HCT116 (cell line): ENCODE measurements at places on chromosomes 4 and X.

DNA sequence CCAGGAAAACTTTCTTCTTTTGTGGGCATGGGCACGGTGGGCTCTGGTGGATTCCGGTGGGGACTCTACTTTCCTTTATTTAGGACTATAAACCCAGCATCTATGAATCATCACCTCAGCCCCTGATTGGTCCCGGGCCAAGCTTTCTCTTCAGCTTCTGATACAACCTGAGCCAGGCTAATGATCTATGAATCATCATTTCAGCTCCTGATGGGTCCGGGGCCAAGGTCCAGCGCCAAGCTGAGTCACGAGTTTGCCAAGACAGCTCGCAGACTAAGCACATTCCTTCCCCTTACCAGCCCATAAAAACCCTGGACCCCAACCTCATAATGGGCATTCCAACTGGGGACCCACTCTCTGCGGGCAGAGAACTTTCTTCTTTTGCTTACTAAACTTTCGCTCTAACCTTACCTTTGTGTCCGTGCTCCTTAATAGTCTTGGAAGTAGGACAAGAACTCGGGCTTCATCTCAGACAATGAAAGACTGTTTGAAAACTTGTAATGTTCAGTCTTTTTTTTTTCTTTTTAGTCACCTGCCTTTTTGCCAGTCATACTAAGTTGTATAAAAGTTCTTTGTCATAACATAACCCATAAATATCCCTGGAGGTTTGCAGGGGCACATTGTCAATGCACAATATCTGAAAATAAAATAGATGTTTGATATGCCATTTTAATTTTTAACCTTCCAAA is 904.9 kb upstream of the EPHA5 start:
- DNase-seq: no peak
- no peak overlapping the region for H3K27ac ChIP-seq
- no peaks in the 10 kb centered on the region for H3K4me1 ChIP-seq
- no peaks in the 10 kb centered on the region for H3K36me3 ChIP-seq

DNA sequence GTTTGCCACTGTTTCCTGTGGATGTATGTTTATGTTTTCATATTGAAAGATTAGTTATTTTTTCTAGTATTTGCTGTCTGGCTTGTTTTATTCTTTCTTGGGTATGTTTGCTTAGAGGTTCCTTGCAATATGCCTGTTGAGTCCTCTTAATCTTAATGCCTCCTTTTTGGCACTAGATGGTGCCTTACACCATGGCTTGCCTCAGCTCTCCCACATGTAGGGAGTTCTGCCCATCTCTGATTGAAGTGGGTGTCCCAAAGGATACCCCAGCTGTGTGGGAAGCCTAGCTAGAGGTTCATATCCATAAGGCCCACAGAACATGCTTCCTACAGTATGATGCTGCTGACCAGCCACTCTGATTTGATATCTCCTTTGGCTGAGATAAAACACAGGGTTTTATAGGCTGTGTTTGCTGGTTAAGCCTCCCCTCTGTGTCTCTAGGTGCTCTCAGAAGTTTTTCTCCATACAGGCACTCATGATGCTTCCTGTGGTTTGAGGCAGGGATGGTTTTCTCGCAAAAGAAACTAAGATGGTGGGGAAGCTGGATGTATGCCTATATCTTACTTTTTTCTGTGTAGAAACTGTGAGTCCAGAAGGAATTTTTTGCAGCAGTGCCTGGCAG is 162.4 kb downstream of the ASB9 start:
- no peak overlapping the region for H3K27ac ChIP-seq
- H3K27me3 ChIP-seq: no peaks in the 10 kb centered on the region
- no peak overlapping the region for H3K4me3 ChIP-seq
- no peak for DNase-seq

GRCh38 chr4:64581422-64581821 is 172.2 kb upstream of the TECRL start:
- H3K4me3 ChIP-seq: no peak overlapping the region
- no peak for DNase-seq
- no peaks in the 10 kb centered on the region for H3K36me3 ChIP-seq
- no peak overlapping the region for H3K27ac ChIP-seq
- H3K27me3 ChIP-seq: no peaks in the 10 kb centered on the region

GRCh38 chr4:176499518-176499917 is 179.8 kb downstream of the SPCS3 start:
- no peaks in the 10 kb centered on the region for H3K27me3 ChIP-seq
- no peak overlapping the region for H3K27ac ChIP-seq
- no peak overlapping the region for H3K4me3 ChIP-seq
- no peaks in the 10 kb centered on the region for H3K36me3 ChIP-seq
- DNase-seq: no peak

DNA sequence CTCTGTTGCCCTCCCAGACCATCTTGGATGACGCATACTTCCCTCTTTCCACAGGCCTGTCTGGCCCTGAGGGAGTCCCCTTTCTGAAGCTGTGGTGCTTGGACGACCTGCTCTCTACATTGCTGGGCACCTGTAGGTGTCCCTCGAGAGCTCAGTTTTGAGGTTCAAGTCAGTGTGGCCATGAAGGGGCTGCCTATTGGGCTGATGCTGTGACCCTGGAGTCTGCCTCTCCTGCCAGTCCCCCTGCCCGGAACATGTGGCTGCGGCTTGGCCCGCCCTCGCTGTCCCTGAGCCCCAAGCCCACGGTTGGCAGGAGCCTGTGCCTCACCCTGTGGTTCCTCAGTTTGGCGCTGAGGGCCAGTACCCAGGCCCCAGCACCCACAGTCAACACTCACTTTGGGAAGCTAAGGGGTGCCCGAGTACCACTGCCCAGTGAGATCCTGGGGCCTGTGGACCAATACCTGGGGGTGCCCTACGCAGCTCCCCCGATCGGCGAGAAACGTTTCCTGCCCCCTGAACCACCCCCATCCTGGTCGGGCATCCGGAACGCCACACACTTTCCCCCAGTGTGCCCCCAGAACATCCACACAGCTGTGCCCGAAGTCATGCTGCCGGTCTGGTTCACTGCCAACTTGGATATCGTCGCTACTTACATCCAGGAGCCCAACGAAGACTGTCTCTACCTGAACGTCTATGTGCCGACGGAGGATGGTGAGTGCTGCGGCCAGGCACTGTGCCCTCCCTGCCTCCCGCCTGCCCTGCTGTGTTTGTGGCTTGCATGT is 3.0 kb downstream of the NLGN3 start:
- no peak for DNase-seq
- H3K4me1 ChIP-seq: peaks cover 4% of the 10 kb centered on the region; the same call in 1 of the 2 replicates
- no peaks in the 10 kb centered on the region; the same call in 1 of the 2 replicates for H3K36me3 ChIP-seq
- H3K27me3 ChIP-seq: no peaks in the 10 kb centered on the region

GRCh38 chr4:77593101-77593500 is 12.5 kb upstream of the CXCL13 start:
- DNase-seq: no peak
- H3K4me3 ChIP-seq: no peak overlapping the region
- H3K27me3 ChIP-seq: 0 out of 2 replicates have a peak, but pooled peaks cover 4% of the 10 kb centered on the region
- H3K36me3 ChIP-seq: no peaks in the 10 kb centered on the region
- no peak overlapping the region for H3K27ac ChIP-seq

- no peak overlapping the region for H3K4me3 ChIP-seq
- peak; percentile 27 for DNase-seq
- H3K36me3 ChIP-seq: no peaks in the 10 kb centered on the region
- no peak overlapping the region for H3K27ac ChIP-seq
Observed at GRCh38 chr4:94304365-94304971, 38.2 kb downstream of the HPGDS start.

DNA sequence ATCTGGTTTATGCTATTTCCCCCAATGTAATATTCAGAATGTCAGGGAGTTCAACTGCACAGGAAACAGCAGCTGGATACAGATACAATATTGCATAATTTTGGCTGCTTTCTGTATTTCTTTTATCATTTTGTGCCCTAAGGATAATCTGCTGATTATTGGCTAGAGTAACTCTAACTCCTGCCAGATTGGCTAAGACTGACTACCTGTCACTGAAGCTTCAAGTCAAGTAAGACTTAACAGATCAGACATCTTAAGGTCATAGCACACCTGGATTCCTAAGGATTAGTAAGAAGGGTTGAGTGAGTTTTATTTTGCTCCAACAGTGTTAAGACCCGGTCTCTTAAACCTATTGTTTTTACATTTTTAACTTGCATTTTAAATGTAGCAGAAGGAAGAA is 136.8 kb downstream of the KLF8 start:
- no peak overlapping the region for H3K27ac ChIP-seq
- H3K36me3 ChIP-seq: no peaks in the 10 kb centered on the region
- H3K4me1 ChIP-seq: no peaks in the 10 kb centered on the region
- H3K27me3 ChIP-seq: no peaks in the 10 kb centered on the region
- no peak overlapping the region for H3K4me3 ChIP-seq
- no peak for DNase-seq

DNA sequence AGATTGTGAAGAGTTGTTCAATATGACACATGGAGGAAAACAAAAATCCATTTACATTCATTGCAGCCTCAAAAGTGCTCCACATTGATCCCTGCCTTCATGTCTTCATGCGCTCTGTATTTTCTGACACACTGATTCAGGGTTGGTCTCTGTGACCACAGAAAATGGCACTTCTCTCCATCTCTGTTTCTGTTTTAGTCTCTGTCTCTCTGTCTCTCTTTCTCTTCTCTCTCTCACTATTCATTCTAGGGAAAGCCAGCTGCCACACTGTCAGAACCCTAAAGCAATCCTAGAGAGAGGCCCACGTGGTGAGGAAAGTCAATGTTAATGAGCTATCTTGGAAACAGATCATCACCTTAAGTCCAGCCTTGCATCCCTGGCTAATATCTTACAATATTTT is 2238.4 kb downstream of the PCDH7 start:
- H3K4me3 ChIP-seq: no peak overlapping the region
- DNase-seq: no peak
- no peaks in the 10 kb centered on the region for H3K27me3 ChIP-seq

DNA sequence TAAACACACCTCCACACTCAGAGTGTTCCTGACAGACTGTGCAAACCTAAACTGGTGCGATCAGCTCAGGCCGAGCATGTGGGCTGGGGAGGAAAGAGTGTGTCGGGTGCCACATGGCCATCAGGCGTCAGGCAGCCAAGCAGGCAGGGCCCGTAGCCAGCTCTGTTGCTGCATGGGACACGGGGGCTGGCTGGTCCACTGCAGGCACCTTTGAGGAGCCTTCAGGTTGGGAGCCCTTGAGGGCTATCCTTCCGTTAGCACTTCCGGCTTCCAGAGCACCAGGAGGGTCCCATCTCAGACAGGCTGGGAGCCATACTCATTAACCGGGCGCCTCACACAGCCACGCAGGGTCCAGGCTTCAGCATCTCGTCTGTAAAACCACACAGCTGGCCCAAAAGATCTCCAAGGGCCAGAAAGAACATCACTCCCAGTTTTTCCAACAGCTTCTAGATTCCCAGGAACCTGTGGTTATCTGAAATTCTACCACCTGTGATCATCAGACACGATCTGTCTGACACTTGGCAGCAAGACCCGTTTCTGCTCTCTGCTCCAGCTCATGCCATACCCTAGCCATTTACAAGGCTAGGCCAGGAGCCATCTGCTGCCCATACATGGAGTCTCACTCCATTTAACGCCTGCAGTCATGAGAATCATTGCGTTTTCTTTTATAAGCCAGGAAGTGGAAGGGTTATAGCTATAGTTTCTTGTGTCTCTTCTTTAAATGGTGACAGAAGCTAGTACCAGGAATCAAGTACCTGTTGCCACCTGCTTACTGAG is 87.5 kb downstream of the NSUN7 start:
- H3K27ac ChIP-seq: no peak overlapping the region
- no peaks in the 10 kb centered on the region for H3K27me3 ChIP-seq
- no peak overlapping the region for H3K4me3 ChIP-seq
- peaks cover 4% of the 10 kb centered on the region for H3K4me1 ChIP-seq

- no peak overlapping the region for H3K4me3 ChIP-seq
- H3K27me3 ChIP-seq: no peaks in the 10 kb centered on the region
- no peaks in the 10 kb centered on the region for H3K4me1 ChIP-seq
- no peaks in the 10 kb centered on the region for H3K36me3 ChIP-seq
- no peak for DNase-seq
- H3K27ac ChIP-seq: no peak overlapping the region
Observed at GRCh38 chr4:123116412-123116811, 194.0 kb upstream of the NUDT6 start.

DNA sequence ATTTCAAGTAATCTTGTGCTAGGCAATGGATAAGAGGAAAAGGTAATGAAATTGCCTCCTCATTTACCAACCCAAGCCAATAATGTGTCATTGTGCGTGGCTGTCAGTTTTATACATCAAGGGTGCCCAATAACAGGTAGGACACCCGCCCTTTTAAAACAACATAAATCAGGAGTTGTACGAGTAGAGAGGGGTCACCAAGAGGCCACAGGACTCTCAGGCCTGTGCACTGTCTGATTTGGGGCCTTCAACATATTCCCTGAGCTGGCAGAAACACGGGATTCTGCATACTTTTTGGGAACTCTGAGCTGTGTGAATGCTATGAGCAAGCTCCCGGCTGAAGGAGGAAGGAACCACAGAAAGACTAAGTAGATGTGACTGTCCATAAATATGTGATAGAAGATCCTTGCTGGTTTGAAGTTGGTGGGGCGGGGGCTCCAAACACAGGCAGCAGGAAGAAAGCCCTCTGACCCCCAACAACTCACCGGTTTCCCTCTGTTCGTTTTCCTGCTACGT is 82.7 kb upstream of the MAML3 start:
- H3K4me3 ChIP-seq: no peak overlapping the region
- no peaks in the 10 kb centered on the region for H3K27me3 ChIP-seq
- H3K36me3 ChIP-seq: no peaks in the 10 kb centered on the region
- no peaks in the 10 kb centered on the region for H3K4me1 ChIP-seq

- no peak for DNase-seq
- no peaks in the 10 kb centered on the region for H3K27me3 ChIP-seq
- H3K4me3 ChIP-seq: no peak overlapping the region
- H3K27ac ChIP-seq: no peak overlapping the region
- no peaks in the 10 kb centered on the region for H3K4me1 ChIP-seq
Observed at GRCh38 chrX:1012678-1013300, 199.7 kb downstream of the CRLF2 start.

DNA sequence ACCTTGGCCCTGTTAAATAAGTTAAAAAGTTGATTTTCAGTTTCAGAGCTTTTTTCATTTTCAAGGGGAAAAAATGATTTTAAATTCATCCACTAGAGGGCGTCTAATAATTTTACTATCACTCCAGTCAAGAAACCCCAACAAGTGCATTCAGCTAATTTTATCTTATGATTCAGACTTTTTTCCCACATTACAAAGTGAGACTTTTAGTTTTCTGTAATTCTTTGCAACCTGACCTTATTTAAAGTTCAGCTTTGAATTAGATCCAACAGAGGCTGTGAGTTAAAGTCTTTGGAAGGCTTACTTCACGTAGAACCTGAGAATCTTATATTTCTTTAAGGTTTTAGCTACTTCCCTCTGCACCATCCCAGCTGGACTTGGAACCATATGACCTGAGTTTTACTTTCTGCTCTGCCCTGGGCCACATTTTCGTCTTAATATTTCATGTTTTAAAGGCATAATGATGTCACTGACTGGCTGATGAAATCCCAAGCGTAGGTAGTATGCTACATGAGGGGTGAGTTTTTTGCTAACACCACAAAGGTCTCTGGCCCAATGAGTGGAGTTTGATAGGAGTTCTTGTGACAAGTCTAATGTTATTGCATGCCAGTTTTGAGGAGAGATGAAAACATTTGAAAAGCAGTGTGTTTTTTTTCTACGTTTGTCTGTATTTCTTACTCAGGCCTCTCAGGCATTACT is 7.2 kb downstream of the GNRHR start:
- no peaks in the 10 kb centered on the region for H3K4me1 ChIP-seq

- H3K27ac ChIP-seq: no peak overlapping the region
- DNase-seq: no peak
- no peak overlapping the region for H3K4me3 ChIP-seq
- no peaks in the 10 kb centered on the region for H3K27me3 ChIP-seq
- H3K36me3 ChIP-seq: no peaks in the 10 kb centered on the region
- peaks cover 15% of the 10 kb centered on the region; the same call in 1 of the 2 replicates for H3K4me1 ChIP-seq
Observed at GRCh38 chr4:76952071-76952470, 2.5 kb downstream of the SEPTIN11 start.
